Inflammatory macrophage treated with lipopolysaccharide for 4 hours (primary cell): ENCODE measurements at places on chromosomes 2 and 18.

- DNase-seq, result no peak
Observed at GRCh38 chr18:63071701-63072141, 247.8 kb downstream of the BCL2 start.

DNA sequence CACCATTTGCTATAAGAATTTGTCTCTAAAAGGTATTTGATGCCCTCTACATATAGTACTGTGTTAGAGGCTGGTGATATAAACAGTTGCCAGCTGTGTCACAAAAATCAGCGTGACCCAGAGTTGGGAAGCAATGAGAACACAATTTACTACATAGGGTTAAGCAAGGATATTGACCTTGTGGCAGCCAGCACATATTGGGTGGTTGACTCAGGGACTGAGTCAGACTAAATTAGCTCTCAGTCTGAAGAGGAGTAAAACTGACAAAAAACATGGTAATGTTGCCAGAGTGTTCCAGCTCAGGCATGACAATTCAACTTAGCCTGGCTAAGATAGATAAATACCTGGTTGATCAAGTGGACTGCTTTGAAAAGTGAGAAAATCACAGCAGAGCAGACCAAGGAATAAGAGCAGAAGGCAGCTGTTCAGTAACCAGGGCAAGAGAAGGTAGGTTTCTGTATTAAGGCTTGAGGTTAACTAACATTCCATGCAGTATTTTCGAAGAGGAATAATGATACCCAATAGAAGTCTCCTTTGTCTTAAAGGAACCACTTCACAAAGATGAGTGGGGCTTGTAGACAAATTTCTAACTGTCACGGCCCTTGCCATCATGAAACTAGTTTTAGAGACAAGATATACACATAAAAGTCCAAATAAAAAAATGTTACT is 108.2 kb upstream of the ERBB4 start:
- DNase-seq, result no peak

GRCh38 chr2:16718576-16719484 is 53.2 kb upstream of the CYRIA start:
- DNase-seq, result peak; percentile 67

- DNase-seq, result peak; percentile 69
Observed at GRCh38 chr2:84959095-84959565, 11.8 kb upstream of the KCMF1 start.

DNA sequence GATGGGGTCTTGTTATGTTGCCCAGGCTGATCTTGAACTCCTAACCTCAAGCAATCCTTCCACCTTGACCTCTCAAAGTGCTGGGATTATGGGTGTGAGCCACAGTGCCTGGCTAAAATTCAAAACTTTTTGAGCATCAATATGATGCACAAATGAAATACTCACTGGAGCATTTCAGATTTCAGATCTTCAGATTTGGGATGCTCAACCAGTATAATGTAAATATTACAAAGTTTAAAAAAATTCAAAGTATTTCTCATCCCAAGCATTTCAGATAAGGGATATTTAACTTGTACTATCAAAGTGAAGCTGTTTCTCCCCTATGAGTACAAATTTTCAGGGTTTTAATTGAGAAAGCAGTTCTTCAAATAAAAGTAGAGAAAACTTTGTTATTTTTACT is 164.1 kb upstream of the CCDC68 start:
- DNase-seq, result no peak

DNA sequence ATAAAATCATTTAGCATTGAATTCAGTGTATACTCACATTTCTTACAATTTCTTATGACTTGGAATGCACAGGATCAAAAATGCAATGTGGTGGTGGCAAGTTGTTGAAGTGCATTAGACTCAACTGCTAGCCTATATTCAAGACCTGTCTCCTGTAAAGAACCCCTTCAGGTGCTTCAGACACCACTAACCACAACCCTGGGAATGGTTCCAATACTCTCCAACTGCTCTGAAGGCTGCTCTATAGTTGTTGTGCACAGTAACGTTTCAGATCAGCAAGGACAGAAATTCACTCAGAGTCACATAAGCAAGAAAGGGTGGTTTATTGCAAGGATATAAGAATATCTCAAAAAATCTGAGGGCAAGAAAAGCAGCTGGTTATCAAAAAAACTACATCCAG is 6.5 kb downstream of the GKN1 start:
- no peak for DNase-seq

- peak; percentile 57 for DNase-seq
Observed at GRCh38 chr2:64040161-64040560, 20.9 kb upstream of the VPS54 start.

DNA sequence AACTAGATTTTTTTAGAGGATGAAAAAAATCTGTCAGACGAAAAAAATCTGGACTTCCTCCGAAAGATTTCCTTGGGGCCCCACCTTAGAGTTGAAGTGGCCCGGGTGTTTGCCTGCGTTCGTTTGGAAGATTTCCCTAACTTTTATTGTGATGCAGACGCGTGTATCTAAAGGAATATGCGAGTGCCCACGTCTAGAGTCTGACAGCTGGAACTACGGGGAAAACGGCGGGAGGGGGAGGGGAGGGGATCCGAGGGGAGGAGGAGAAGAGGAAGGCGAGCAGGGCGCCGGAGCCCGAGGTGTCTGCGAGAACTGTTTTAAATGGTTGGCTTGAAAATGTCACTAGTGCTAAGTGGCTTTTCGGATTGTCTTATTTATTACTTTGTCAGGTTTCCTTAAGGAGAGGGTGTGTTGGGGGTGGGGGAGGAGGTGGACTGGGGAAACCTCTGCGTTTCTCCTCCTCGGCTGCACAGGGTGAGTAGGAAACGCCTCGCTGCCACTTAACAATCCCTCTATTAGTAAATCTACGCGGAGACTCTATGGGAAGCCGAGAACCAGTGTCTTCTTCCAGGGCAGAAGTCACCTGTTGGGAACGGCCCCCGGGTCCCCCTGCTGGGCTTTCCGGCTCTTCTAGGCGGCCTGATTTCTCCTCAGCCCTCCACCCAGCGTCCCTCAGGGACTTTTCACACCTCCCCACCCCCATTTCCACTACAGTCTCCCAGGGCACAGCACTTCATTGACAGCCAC is 2.4 kb upstream of the SP9 start:
- no peak for DNase-seq

- peak; percentile 3 for DNase-seq
Observed at GRCh38 chr2:54081574-54081973, 33.8 kb upstream of the ACYP2 start.

DNA sequence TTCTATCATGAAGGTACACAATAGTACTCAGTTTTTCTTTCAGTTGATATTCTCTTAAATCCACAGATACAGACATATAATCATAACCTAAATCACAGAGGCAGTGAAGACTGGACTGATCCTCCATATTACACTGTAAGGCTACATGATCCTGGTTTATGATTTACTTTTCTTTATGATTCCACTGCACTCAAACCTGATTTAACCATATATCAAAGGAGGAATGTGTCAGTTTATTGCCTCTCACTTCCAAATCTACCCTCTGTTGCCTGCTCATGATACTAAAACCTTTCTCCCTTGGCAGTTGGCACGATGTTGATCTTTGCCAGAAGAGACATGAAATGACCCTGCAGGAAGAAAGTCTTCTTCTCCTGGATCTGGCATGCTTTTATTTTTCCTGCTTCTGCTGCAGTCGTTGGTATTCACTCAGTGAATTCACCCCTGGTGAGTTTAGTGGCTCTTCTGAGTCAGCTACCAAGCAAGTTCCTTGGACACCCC is 426.4 kb downstream of the MBD2 start:
- DNase-seq, result no peak

- DNase-seq, result peak; percentile 83
Observed at GRCh38 chr18:48230467-48231113, 178.6 kb downstream of the ZBTB7C start.

DNA sequence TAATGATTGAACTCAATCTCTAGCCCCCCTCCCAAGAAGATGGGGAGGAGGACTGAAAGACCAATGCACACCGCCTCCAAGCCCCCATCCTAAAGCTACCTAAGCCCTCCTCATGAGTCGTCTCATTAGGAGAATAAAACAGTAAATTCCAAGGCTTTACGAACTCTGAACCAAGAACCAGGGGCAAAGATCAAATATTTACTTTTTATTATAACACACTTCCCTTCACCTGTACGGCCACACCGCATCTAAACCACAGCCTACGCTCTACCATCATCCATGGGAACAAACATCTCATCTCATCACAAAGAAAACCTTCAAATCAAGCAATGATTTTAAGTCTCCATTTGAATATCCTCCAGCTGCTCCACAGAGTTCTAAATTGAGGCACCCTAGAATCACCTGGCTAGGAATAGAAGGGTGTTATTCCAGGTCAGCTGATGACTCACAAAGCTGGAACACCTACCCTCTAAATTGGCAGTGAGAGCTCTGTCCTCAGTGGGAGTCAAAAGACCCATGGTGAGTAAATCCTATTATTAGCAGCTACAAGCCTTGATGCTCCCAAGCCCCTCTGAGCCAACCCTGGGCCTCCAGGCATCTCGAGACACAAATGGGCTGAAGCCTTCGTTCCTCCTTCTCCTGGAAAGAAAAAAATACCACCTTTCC is 45.6 kb upstream of the BZW1 start:
- DNase-seq, result no peak

- DNase-seq, result no peak
Observed at GRCh38 chr2:238870261-238870660, 22.4 kb downstream of the TWIST2 start.

- DNase-seq, result no peak
Observed at GRCh38 chr18:46477425-46478011, 179.5 kb downstream of the LOXHD1 start.

GRCh38 chr2:84395820-84396219 is 63.3 kb downstream of the SUCLG1 start:
- no peak for DNase-seq

- DNase-seq, result no peak
Observed at GRCh38 chr18:79522451-79523205, 126.9 kb downstream of the NFATC1 start.

GRCh38 chr2:11420190-11420589 is 45.8 kb downstream of the E2F6 start:
- no peak for DNase-seq

DNA sequence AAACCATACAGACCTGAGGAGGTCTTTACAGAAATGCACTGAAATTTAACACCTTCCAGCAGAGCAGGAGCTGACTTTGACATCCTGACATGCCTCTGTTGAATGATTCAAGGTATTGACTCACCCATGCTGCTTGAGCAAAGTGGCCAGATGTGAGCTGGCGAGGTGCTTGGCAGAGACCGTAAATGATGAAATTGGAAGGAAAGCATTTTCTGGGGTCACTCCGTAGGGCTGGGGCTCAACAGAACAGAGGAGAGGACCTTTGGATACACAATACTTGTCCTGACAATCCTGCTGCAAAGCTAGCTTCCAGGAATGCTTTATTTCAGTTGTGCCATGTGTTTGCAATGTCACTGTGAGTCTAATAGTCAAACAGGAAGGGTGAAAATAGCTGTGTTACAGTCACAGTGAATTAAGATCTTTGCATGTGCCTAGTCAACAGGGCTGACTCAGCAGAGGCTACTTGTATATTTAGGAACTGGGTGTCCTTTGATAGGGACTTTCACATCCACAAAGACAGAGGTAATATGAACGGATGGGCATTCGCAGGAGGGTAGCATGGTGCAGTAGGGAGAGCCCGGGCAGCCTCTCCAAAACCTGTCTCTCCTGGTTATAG is 31.6 kb upstream of the NCK2 start:
- DNase-seq, result peak; percentile 42

DNA sequence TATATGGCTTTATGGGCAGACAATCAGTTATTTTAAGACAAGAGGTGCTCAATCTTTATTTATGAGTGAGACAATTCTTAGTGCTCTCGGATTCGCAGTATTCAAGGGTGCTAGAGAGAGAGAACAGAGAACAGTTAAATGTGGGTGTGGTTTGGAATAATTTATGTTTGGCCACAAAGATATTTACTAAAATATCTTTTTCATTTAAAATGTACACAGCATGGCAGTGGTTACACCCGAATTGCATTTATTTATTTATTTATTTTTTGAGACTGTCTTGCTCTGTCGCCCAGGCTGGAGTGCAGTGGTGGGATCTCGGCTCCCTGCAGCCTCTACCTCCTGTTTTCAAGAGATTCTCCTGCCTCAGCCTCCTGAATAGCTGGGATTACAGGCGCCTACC is 109.2 kb downstream of the CDCA7 start:
- DNase-seq, result no peak

DNA sequence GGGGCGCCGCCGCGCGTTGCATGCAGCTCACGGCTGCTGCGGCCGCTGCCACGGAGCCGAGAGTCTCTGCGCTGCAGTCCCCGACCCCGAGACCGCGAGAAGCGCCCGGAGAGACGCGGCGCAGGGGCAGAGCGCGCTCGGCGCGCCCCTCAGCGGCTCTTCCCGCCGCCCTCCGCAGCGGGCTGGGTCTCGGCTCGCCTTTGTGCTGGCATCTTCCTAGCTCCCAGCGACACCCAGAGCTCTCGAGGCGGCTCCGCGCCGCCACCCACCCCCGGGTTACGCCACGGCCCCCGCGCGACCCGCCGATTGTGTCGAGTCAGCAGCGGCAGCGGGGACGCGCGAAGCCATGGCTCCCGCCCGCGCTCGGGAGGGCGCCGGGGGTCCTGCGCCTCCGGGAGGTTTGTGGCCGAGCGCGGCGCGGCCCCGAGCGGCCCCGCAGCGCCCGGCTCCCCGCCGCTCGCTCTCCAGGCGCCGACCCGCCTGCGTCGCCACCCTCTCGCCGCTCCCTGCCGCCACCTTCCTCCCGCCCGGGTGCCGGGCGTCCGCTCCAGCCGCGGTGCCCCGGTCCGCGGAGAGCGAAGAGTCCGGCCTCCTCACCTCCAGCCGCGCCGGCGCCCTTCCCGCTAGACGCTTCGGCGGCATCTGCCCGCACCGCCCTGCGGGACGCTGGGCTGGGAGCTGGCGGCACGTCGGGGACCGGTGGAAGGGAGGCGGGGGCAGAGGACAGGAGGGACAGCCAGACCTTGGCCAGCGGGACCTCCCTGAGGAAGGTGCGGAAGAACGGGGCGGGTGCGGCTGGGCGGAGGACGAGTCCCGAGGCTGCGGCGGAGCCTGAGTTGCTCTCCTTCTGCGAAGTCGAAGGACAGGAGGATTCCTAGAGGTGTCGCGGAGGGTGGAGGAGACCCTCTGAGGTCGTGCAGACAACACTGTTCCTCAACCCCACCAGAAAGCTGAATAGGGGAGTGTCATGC is 46.3 kb upstream of the CCDC150 start:
- DNase-seq, result no peak

DNA sequence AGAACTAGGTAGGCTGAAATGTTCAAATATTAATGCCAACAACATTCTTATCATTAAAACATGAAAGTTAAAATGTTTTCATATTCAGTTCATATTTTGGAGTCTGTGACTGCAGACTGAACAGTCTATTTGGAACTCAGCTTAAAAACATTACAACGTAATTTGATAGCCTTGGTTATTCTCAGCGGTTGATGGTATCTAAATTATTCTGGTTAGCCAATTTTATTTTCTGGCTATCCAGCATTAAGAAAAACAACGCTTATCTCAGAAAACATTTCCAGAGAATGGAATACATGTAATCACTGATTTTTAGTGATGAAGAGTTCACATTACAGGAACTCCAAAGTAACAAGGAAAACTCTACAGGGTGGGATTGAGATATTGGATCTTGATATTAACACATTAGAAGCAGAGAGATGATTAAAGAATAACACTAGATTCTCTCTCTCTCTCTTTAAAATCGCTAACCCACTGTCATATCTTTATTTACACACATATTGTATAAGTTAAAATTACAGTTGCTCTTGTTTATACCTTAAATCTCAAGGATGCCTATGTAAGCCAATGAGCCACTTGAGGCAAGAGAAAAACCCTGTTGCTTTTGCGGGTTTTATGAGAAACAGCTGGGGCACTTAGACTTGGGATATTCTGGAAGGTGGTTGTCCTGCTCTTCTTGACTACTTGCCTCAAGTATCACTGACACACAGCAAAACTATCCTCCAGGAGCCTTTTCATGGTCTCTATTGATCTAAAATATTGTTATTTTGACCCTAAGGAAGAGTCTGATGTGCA is 84.9 kb downstream of the ICOS start:
- no peak for DNase-seq
